ENCODE measurements at places on chromosomes 16 and 17.

- DNase-seq, result no peak
Observed at GRCh38 chr17:69198238-69198637, 30.4 kb downstream of the ABCA10 start.

- DNase-seq, result no peak
Observed at GRCh38 chr17:3946711-3947235, 17.5 kb downstream of the ATP2A3 start.

- DNase-seq, result no peak
Observed at GRCh38 chr16:70402916-70403659, 35.8 kb downstream of the ST3GAL2 start.

- no peak for DNase-seq
Observed at GRCh38 chr16:2751577-2752034, 832 bp upstream of the SRRM2 start.

DNA sequence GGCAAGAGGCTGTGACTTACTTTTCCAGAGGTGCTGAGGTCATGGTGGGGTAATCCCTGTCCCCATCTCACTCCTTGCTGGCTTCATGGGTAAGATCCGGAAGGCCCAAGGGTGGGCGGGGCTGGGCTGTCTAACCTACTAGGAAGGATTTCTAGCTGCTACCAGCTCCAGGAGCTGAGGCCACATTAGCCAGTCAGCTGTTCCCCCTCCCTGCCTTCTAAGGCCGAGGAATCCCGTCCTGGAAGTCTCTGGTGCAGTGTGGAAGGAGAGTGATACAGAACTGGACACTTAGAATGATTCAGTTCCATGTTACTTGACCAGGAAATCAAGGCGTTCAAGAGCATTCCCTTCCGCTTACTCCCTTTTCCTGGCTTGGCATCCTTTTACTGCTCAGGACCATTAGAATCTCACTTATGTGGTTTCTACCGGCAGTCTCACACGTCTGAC lies 8.9 kb downstream of the GNGT2 start:
- no peak for DNase-seq

- no peak for DNase-seq
Observed at GRCh38 chr17:75783069-75783783, 1.4 kb upstream of the UNK start.

DNA sequence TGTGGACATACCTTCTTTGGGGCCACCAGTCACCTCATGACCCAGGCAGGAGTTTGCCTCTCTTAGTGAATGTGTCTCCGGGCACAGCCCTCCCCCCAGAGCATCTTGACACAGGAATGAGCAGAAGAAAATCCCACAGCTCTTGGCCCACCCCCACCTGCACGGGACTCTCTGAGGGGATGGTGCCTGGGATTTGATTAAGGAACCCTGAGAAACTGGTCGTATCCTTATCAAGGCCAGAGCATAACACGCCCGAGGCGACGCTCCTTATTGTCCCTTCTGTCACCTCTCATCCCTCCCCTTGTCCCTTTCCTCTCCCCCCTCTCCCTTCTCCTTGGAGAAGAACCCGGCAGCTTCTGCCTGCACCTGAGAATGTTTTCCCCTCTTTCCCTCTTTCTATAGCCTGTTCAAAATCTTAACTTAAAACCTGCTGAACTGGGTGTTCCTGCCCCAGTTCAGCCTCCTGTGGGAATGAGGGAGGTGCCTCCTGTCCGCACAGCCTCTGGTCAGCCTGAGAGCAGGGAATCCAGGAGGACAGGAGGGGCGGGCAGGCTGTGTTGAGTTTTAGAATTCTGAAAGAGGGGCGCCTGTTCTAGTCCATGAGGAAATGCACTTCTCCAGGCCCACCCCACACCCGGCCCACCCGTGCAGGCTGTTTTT lies 140.7 kb upstream of the PLCG2 start:
- no peak for DNase-seq

DNA sequence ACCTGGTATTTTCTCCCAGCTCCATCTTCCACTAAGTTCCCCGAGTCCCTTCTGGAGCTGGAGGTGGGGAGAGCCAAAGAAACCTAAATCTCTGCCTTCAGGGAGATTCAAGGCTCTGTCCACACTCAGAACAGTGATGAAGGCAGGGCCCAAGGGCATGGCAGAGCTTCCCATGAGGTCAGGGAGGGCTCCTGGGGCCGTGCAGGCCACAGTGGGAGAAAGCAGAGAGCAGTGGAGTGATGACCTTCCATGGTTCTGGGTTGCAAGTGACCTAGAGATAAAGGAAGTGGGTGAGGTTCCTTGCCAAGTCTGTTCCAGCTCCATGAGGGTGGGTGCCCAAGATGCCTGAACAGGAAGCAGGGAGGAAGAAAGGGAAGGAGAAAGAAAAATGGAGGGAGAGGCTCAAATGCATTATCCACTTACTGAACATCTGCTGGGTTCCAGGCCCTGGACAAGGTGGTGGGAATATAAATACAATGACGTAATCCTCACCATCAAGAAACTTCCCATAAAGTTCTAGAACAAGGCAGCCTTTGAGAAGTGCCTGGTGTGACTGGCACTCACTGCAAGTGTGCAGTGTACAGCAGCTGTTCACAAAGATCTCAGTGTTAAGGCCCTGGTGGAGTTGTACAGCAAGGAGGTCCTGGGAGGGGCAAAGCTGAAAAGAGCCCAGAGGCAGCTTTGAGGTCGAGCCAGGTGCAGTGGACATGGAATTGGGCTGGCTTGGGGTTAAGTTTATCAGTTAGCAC lies 13.3 kb downstream of the TBKBP1 start:
- no peak for DNase-seq

GRCh38 chr16:85057212-85057889 lies 29.8 kb downstream of the KIAA0513 start:
- DNase-seq, result peak; percentile 81

DNA sequence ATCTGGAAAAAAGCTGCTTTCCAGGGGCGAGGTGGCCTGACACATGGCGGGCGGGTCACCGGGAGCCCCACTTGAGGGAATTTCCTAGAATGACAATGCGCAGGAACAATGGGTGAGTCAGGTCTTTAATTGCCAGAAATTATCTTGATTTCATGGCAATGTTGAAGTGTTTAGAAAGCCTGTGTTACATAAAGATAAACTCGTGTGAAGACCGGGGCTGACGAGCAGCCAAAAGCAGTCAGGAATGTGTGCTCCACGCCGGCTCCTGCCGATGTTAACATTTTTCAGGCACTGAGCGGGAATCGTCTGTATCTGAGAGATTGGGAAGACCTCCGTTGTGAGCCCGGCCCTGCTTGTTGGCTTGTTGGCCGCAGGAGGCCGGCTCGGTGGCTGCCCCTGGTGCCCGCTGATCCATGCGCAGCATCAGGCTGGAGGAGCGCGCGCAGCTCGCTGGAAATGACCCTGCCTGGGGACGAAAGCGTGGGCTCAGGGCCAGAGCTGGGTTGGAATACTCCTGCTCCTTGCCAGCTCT lies 353.1 kb downstream of the FOXL1 start:
- no peak for DNase-seq

- DNase-seq, result no peak
Observed at GRCh38 chr17:67689534-67690177, 28.1 kb upstream of the NOL11 start.

GRCh38 chr17:15247891-15248529 lies 17.1 kb downstream of the PMP22 start:
- no peak for DNase-seq

DNA sequence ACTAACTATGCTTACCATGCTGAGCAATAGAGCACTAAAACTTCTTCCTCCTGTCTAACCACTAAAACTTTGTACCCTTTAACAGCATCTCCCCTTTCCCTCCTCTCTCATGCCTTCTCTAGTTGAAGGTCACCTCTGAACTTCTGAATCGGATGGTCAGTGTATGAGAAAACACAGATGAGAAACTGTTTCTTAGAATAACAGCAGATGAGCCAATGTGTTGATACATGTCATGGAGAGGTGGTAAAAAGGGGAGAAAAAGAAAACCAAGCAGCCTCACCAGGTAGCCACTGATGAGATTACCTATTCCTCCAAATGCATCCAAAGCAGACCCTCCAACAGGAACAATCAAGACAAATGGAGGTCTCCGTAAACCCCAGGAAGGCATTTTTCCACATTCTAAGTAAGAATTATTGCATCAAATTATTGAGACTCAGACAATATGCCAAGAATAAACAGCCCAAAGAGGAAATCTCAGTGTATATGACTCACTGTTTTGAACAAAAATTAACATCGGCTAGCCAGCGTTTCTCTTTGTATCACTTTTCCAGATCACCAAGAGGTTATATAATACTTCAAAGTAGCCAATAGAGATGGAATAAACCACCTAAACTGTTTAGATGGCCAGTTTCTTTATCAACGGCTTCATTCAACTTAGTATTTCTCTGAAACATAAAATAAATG lies 793.3 kb upstream of the SOX9 start:
- no peak for DNase-seq

DNA sequence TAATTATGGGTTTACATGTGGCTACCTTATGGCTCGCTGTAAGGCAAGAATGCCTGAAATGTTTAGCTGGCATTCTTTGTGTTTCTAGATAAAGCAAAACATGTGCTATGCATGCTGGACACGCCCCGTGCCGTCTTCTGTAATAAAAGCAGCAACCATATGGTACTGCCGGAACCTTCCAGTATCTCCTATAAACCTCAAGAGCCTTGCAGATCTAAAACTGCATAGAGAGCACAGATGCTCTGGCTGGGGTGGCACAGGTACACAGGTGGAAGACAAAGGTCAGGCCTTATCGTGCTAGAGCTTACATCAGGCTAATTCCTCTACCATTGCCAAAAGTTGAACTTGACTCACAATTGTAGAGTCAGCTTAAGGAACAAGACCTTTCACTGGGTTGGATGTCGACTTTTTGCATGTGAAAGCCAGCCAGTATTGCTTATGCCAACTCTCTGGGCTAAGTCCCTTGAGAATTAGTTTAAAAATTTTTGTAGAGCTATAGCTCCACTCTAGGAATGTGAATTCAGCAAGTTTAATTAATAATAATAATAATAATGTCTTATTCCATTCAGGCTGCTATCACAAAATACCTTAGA lies 187.4 kb upstream of the CACNG5 start:
- no peak for DNase-seq

DNA sequence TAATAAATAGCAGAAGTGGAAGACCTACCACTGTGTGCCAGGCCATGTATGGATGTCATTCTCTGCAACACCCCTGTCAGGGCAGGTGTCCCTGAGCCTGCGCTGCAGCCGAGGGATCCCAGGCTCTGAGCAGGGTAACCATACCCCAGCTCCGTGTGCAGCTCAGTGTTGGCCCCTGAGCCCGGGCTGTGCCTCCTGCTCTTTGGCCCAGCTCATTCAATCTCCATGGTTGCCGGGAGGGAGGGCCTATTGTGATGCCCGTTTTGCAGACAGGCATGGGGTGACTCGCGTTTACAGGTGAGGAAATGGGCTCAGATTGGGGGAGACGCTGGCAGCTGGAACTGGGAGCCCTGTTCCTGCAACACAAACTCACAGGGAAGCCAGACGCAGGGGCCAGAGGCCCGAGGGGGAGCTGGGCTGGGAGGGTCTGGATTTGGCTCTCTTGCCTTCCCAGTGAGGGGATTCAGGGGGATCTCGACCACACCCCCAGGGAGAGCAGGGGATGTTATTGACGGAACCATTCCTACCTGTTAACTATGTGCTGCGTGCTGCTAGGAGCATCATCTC lies 190.5 kb downstream of the IRF8 start:
- no peak for DNase-seq

DNA sequence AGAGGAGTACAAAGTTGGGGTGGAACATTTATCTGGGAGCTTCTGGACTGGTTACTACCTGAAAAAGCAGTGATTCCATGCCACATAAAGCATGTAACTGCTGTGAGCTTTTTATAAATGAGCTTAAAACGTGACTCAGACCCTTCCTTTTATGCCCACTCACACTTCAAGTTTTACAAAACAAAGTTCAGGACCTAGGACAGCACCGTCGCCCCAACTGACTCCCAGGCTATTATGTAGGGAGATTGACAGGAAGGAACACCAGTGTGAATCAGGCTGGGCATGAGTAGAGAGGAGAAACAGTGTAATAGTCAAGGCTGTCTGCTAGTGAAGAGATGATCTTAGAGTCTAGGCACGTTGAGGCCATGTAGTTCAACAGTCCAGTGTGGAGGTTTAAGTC lies 91.6 kb upstream of the DNAH9 start:
- no peak for DNase-seq

DNA sequence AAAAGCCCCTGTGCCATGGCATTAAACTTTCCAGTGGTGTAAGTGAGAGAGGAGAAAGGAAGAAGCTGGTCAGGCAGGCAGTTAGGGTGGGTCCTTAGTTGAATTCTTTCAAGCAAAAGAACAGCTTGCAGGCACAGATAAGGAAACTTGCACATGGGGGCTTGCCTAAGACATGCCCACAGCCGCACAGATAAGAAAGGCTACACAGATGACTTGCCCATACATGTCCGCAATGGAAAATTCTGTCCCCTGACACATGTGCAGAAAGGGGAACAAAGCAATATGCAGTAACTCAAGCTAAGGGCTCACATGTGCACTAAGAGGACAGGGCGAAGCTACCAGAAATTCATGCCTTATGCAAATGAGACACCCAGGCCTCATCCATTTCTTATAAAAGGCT lies 69.9 kb downstream of the GSG1L start:
- no peak for DNase-seq

DNA sequence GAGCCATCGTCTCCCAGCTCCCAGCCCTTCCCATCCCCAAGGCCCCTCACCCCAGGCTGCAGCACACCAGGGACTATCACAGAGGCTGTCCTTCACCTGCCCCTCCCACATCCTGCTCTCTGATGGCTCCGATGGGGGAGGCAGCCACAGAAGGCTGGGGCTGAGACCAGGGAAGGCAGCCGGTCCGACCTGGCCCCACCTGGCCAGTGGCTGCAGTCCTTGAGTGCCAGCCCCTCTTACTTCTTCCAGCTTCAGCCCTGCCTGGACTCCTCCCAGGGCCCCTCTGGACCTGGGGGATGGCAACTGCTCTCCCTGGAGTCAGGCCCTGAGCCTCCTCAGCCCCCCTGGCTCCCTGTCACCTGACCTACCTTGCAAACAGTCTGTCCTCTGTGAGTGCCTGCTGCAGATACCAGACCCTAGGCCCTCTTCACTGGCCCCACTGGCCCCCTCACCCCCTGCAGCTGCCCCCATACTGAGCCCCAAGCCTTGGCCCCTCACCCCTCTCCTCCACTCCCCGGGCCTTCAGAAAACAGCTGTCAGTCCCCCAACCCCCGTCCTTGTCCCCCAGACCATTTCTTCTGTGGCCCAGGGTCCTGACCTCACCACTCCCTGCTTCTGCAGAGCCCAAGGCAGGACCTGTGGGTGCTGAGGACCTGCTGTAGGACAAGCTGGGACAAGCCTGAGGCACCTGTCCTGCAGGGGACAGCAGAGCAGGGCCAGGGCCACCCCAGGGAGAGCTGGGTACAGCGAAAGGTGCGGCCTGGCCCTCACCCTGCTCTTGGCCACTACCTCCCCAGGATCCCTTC lies 12.6 kb upstream of the SRRM2 start:
- DNase-seq, result no peak

GRCh38 chr16:12096828-12097522 lies 120.4 kb downstream of the SNX29 start:
- no peak for DNase-seq

Data from 8988T (cell line).